ENCODE measurements at places on chromosomes 11 and 22.

DNA sequence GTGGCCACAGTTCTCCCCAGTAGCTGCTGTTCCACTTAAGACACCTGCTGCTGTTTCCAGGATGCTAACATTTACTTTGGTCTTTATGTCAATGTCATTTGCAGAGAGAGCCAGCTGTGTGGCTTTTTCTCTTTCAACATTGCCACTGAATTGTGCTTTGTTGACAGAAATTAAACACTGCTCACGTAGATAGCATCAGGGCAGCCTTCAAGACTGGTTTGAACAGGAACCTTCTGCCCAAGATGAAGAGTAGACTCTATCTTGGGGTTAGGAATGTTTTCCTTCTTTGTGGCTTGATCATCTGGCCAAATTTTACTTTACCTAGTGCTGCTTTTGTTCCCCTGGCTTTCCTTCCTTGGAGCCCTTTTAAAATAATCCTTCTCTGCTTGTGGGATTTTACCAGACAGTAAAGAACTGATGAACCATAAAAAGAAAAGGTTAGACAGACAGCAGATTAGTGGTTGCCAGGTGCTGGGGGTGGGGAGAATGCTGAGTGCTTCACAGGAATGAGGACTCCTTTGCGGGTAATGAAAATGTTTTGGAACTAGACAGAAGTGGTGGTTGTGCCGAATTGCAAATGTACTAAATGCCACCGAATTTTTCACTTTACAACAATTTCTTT, 22.7 kb upstream of the XBP1 start:
- DNase-seq = no peak

DNA sequence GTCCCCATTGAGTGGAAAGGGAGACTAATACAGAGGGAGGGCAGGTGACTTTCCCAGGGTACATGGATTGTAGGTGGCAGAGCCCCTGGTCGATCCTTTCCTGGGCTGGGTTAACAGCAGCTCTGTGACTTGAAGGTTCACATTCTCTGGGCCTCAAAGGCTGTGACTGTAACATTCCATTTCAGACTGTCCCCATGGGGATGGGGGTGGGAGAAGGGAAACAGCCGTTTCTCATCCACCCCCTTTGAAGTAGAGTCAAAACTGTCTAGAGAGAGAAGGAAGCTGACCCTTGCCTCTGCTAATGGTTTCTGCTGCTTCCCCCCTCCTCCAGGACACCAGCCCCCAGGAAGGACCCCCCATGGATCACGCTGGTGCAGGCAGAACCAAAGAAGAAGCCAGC, 19.2 kb downstream of the MICALL1 start:
- DNase-seq = no peak

DNA sequence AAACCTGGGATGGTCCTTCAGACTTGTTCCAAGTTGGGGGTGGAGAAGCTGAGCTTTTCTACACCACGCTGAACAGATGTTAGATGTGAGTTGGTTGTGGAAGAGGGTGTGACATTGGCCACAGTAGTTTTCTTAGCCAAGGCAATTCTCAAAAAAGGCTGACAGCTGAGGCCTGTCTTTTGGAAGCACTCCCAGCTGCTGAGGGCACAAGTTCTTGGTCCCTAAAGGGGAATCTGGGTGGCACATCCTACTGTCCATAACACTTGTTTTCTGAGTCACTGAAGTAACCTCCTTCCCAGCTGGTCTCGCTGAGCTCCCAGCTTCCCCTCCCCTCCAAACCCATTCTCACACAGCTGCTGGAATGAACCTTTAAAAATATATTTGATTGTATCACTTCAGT, 375.7 kb upstream of the KIRREL3 start:
- no peak for DNase-seq

- DNase-seq = no peak
These were observed 48.6 kb upstream of the CD82 start for GRCh38 chr11:44516688-44517507.

DNA sequence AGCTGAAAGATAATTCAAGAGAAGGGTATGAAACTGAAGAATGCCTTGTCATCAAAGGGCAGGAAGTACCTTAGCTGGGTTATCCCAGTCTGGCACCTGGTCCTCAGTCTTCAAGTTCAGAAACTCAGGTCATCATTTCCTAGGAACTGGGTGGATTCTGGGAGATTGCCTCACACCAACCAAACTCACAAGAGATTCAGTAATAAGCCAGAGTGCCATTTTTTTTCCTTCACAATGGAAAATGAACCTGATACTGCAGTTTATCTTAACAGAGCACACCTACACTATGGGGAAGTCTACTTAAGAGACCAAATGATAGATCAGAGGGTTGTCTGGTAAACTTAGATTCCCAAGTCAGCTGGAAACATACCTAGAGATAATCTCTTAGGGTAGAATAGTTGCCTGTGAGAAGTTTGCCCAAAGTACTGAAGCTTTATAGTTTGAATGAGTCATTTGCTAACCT, 3.8 kb upstream of the BUD13 start:
- DNase-seq = no peak

DNA sequence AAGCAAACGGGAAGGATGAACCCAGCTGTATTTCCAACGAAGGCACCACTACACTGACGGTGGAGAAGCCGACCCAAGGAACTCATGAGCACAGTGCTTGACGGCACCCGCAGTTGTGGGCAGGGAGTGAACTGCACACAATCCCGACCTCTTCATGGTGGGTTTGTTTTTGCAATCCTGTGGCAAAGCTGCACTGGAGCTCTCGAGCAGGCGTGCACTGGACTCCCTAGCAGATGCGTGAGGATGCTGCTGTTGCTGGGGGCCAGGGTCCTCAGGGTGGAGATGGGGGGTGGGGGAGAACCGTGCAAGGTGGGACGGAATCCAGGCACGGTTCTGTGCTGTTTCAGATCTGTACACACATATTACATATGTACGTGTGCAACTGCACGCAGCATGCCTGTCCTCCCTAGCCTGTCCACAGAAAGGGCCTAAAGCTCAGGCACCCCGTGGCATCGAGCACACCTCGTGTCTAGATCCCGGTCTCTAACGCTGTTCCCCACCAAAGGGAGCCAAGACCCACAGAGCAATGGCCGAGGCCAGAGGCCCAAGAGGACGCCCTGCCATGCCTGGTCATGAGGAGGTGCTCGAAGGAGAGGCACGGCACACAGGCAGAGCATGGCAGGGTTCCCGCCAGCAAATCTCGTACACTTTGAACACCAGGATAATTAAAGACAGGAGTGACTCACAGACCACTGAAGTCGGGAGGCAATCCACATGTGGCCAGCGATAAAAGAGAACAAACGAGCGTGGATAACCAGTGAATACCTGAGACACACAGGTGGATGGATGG, 17.6 kb downstream of the ALG12 start:
- no peak for DNase-seq

- no peak for DNase-seq
These were observed 1.4 kb downstream of the GSTT4 start for GRCh38 chr22:24003887-24004286.

DNA sequence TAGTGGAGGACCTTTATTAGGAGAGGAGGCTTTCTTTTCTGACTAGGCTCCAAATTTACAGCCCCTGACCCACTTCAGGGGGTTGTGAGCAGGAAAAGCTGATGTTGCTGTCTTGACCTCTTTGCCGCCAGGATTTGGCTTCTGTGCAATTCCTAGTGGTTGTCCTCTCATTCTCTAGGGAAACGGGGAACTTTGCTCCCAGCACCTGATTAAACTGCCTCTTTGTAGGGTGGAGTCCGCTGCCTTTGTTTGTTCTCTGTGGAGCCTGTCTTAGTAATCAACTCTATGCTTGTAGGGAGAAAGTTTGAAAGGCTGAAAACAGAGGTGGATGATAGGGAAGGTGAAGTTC, 16.3 kb downstream of the CTNND1 start:
- no peak for DNase-seq

GRCh38 chr11:87722756-87723565, 452.3 kb downstream of the RAB38 start:
- DNase-seq = peak; percentile 20

GRCh38 chr11:2123628-2123960, 15.6 kb downstream of the IGF2 start:
- no peak for DNase-seq

DNA sequence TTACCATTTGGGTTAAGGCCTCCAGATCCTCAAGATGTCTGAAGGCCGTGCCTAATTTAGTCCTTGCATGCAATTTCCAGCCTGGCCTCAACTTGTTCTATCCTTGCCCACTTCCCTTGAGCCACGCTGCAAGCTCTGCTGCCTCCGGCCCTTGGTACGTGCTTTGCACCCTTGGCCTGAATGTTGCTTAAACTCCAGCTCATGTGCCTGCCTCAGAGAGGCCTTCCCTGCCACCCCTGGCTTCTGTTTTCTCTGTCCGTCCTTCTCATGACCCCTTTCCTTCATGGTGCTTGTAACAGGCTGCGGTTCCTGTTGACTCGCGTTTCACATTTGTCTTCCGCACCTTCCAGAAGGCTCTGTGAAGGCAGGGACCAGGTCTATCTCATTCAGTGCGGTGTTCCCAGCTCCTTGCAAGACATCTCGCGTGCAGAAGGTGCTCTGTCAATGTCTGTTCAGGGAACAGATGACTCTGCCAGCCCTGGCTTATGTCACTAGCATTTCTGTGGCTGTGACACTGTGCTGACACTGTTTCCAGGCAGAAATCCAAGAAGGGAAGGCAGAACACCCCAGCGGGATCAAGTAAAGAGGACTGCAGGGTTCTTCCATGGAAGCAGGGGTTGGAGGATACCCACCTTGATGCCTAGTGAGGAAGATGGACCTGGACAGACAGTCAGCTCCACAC, 61.8 kb downstream of the FBLN1 start:
- DNase-seq = no peak

DNA sequence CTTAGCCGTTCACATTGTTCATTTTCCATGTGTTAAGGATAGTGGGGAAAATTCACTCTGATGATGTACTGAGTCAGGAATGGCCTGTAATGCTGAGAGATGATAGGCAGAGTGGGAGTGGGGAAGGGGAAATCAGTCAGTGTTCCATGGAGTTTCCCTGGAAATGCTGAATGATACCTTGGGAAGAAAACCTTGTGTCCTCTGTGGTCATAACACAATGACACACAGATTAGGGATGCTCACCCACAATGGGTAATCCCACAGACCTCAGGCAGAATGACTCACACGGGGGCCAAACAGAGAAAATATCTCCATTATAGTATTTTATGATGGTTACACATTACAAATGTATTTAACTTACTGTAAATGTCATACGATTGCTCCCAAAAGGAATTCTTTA, 118.0 kb downstream of the SNX19 start:
- DNase-seq = no peak

DNA sequence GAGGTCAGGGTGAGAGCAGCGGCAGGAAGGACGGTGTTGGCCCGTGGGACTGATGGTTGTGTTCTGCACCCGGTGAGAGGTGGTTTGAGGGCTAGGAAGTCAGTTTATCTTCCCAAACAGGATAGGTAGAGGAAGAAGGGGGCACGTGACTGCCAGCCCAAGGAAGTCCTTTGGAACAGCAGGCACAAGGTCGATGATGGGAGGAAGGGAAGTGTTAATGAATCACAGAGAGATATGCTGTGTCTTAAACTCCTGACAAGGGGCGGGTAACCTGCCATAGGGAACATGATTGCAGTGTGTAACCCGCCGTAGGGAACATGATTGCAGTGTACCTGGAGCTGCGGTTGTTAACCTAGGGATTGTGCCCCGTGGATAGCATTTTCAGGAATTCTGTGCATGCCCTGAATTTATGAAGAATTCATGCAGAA, 49.0 kb downstream of the PRR5L start:
- DNase-seq = no peak

DNA sequence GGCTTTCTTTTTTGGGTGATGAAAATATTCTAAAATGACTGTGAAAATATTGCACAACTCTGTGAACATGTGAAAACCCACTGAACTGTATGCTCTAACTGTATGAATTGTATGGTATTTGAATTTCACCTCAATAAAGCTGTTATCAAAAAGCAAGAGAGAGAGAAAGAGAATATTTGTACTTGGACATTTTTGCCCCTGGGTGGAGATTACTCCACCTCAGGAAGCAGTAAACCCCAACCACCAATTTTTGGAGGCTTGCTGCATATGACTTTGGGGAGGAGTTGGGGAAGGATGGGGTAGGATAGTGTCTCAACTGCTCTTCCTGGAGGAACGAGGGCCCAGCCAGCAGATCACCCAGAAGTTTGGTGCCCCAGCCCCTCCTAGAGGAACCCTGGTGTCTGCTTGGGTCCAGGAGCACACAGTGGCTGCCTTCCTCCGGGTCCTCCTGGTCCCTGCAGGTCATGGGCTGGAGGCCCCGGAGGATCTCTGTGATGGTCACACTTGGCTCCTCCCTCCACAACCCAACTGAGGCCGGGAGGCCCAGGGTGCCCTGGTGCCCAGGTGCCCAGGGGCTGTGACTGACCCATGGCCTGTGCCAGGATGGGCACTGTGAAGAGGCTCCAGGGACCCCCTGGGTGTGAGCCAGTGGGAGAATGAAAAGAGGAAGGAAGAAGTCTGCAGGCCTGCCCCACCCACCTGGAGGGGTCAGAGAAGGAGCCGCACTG, 15.3 kb upstream of the PICK1 start:
- no peak for DNase-seq

DNA sequence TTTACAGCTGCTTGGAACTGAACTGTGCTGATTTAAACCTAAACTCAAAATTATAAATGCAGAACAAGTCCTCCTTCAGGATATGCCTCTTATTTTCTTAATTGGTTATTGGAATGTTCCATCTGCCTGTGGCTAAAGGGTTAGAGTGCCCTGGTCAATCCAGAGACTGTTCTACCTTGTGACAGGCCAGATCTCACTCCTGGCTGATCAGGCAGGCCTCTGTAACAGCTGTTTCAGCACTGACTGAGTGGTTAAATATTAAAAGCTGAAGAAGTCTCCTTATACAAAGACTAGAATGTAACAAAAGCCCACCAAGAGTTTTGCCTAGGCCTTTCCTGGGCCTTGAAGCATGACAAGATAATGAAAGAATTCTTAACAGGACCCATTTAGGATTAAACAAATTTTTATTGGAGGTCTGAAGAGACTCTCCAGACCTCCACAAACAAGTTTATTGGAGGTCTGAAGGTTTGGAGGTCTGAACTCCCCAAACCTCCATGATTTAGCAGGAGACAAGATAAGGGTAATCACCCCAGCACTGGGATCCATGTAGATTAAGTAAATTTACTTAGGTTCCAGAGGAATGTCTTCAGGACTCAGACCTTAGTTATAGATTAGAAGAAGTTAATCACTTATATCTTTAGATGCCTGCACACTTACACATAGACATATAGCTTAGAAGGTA, 35.8 kb downstream of the TMPRSS5 start:
- no peak for DNase-seq

- peak; percentile 78 for DNase-seq
These were observed 89.0 kb downstream of the ISX start for GRCh38 chr22:35154937-35155387.
